Smooth muscle cell of the brain vasculature (primary cell): ENCODE measurements at places on chromosomes 11 and 22.

GRCh38 chr22:37089434-37089833, 20.1 kb downstream of the TMPRSS6 start:
- DNase-seq: no peak

- DNase-seq: peak; percentile 40
Measured at GRCh38 chr11:12539572-12539971, 134.6 kb upstream of the TEAD1 start.

GRCh38 chr11:77455740-77456139, 18.2 kb downstream of the PAK1 start:
- DNase-seq: no peak

GRCh38 chr22:30910358-30910757, 58.2 kb downstream of the MORC2 start:
- no peak for DNase-seq

- DNase-seq: no peak
Measured at GRCh38 chr22:24424001-24424900, 3.1 kb upstream of the ADORA2A start.

DNA sequence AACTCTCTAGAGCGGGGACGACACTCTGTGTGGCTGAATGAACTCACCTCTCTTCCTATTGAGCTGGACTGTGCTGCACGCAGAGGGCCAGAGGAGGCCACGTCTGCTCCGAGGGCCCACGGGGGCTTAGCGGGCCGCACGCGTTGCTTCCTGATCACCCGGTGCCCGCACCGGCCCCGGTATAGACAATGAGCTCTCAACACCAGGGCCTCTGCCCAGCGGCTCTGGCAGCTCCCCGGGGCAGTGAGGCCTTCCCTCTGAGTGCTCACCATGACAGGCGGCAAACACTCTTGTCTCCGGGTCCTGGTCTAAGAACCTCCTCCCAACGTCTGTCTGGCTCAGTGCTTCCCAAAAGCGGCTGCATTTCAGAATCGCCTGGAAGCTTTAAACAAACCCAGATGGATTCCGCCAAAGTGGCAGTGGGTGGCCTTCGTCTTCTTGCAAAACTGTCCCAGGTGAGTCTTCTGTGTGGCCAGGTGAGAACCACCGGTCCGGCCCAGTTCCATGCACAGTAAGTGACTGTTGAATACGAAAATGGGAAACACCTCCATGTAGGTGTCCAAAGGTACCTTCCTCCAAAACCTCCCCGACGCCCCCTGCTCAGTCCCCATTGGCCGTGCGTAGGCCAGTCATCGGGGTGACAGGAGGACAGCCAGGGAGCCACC, 47.8 kb upstream of the CCND1 start:
- no peak for DNase-seq

- DNase-seq: no peak
Measured at GRCh38 chr22:31039393-31039792, 41.7 kb upstream of the SMTN start.

- DNase-seq: no peak
Measured at GRCh38 chr11:9895006-9895405, 231.1 kb downstream of the SWAP70 start.

DNA sequence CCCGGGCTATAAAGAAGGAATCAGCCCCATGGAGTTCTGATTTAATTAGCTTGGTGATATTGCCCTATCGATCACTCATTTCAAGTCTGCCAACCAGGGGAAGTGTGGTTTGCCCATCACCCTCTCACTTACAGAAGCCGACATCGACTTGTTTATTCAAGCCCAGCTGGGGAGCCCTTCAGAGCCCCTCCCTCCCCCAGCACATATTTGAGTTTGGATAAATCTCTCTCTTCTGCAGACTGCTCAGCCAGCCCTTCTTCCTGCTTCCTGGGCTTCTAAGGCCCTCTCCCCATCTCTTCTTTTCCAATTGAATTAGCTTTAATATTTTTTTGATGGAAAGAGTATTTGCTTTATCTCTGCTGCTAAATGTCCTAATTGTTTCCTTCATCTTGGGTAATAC, 299.0 kb downstream of the MIAT start:
- DNase-seq: no peak

DNA sequence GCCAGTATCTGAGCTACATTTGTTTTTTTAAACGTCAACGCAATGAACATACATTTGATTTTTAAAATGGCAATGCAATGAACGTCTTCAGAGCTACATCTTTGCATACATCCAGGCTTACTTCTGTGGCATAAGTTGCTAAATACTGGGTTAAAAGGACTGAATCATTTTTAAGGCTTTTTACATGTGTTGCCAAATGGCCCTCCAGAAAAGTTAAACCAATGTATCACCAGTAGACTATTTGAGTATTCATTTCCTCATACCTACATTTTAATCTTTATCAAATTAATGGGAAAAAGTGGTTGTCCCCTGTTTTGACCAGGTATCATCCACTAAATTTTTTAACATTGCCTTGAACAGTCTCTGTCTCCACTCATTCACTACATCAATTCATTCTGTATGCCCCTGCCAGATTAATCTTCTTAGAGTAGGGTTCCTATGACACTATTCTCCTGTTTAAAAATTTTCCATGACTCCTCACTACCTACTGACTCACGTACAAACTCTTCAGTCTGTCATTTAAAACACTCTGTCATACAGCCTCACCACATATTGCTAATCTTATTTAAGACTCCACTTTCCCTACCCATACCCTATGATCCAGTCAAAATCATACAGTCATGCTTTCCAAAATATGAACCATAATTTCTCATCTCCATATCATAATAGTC, 12.4 kb upstream of the PRRG4 start:
- DNase-seq: no peak

DNA sequence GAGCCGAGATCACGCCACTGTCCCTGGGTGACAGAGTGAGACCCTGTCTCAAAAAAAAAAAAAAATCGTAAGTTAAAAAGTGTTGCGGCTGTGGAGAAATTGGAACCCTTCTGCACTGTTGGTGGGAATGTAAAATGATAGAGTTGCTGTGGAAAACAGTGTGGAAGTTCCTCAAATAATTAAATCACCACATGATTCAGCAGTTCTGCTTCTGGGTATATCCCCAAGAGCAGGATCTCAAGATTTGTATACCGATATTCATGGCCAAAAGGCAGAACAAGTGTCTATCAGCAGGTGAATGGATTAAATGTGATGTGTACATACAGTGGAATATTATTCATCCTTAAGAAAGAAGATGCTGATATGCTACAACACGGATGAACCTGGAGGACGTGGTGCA, 3.8 kb downstream of the SELENOO start:
- DNase-seq: no peak

GRCh38 chr11:2089536-2090165, 49.5 kb downstream of the IGF2 start:
- no peak for DNase-seq

DNA sequence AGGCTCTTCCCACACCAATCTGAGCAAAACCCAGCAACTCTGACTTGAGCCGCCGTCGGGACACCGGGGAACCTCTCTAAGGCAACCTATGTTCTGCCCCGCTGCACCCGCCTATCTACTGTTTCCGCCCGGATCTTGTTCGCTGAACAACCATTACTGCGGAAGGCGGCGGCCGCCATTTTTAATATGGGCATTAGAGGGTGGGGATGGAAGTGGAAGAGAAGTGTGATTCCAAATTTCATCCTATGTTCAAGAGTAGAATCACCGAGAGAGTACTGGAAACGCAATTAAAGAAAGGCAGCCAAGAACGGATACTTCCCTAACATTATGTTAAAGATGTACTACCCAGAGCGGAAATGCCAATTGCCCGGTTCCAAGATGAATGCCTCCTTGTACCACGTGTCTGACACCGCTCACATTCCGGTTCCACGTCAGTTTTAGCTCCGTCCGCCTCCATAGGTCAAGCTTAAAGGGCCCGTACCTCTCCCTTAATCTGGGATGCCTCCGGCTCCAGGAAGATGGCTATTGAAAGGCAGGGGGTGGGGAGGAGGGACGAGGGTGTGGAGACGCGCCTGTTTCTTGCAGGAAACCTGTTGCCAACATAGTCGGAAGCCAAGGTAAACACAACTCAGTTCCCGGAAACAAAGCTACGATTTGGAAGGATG, at the start of gene DPAGT1:
DPAGT1 (minus strand) TSS at position 95 of the 665 bp plus-strand sequence. CDS start 198 bp downstream, outside the sequence.
- peak; percentile 91 for DNase-seq

GRCh38 chr22:34427436-34427835, 507.2 kb upstream of the LARGE1 start:
- no peak for DNase-seq

DNA sequence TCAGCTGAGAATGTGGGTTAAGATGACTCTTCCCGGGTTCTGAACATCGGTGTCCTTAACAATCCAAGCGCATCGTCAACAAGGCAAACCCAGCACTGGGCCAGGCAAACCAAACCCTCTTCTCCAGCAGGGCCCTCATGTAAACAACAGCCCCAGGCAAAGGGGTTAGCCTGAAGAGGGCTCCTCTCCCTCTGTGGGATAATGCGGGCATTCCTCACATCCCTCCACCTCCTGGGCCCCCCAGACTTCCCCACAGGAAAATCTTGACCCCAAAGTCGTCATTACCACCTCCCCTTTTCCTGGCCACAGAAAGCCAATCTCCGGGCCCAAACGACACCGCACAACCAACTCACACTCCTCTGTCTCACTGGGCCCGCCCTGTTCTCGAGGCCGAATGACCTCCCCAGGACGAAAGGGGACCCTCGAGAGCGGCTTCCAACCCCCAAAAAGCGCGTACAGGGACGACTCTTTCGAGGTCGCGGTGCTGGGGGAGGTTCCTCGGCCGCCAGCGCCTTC, 566 bp downstream of the DDB1 start:
- no peak for DNase-seq

DNA sequence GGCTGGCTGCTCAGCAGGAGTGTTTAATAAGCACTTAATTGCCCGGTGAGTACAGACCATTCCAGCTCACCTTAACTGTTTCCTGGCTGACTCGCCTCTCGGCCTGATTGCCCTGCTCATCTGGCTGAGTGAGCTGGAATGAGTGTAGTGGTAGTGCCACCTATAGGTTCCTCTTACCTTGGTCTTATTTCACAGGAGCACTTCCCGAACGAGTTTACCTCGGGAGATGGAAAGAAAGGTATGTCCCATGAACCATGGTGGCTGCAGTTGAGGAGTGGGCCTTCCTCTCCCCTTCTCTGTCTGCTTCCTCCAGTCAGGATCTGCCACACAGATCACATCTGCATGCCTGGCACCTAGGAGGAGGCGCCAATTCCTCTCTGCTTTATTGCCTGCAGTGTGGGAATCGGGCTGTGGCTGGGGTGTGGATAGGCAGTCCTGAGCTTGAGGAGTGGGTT, 26.7 kb downstream of the UPB1 start:
- no peak for DNase-seq

GRCh38 chr11:70567680-70568034, 169.3 kb downstream of the CTTN start:
- no peak for DNase-seq

DNA sequence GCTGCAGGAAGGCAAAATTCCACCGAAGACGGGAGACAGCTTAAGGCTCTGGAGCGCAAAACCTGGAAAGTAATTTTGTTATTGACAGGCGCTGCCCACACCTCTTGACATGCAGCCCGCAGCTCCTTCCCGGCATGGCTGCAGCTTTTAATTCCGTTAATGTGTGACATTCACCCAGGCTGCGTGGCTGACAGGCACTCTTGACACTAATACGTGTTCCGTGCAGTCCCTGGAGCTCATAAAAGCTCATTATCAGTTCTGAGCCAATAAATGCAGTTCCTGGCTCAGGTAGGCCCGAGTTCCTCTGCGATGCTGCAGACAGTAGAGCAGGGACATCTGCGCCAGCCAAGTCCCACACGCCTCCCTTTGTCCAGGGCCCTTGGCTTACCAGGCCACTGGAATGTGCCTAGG, 34.8 kb downstream of the TSPAN18 start:
- DNase-seq: no peak

DNA sequence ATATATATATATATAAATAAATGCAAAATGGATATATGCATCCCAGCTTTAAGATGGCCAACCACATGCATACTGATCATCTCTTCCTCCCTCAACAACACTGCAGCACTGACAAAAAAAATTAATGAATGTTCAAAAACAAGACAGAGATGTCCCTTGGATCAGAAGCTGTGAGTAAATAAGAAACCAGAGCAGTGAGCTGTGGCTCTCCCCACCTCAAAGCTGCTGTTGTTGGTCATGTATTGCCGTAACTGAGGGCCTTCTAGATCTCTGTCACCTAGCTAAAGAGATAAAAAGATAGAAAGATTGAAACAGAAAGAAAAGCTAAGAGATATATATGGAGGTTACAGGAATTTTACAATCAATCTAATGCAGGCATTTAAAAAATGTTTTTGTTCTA, 15.5 kb upstream of the TMEM135 start:
- no peak for DNase-seq

DNA sequence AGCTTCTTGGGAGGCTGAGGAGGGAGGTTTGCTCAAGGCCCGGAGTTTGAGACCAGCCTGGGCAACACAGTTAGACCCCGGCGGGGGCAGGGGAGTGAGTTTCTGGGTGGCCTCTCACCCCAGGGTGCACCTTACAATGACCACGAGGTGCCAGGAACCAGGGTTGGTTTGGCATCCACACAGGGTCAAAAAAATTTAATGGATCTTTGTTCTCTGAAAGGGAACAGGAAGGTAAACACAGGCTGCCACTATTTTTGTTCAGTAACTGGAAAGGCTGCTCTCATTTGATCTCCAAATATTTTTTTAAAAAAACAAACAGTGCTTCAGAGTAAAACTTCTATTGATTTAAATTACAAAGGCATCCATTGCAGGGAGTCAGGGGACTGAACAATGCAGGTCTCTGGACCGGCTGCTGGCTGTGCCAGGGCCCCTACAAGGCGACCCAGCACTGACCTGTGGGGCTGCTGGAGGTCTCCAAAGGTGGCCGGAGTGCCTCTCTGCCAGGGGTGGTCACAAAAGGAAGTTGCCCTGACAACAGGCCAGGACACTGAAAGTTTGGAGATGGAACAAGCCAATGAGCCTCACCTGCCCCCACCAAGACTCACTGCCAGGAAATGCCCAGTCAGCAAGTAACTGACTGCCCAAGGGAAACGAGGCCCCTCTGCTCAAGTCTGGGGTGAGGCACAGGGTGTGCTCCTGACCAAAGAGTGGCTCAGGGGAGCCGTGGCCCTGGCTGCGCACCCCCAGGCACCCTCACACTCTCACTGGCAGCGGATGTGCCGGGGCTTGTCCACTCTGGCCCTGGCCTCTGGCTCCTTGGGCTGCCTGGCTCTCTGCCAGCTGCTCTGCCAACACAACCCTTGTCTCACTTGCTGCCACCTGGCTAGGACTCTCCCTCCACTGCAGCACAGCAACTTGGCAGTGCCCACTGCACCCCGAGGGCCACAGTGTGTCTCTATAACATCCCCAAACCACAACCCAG, 51.8 kb downstream of the ARFGAP3 start:
- DNase-seq: peak; percentile 36

- no peak for DNase-seq
Measured at GRCh38 chr11:78829146-78829545, 254.5 kb upstream of the NARS2 start.

- DNase-seq: no peak
Measured at GRCh38 chr11:12251666-12252560, 125.5 kb upstream of the PARVA start.

- no peak for DNase-seq
Measured at GRCh38 chr11:8365216-8365941, 101.7 kb upstream of the LMO1 start.

- DNase-seq: no peak
Measured at GRCh38 chr22:19012308-19012986, 76.4 kb upstream of the PRODH start.

GRCh38 chr22:22037229-22037628, 54.6 kb upstream of the TOP3B start:
- DNase-seq: no peak

GRCh38 chr22:27662359-27663301, 138.9 kb downstream of the MN1 start:
- DNase-seq: no peak
